PC-9 (cell line): ENCODE measurements at places on chromosomes 16 and 17.
A peak's percentile ranks its signal among the peaks of the same experiment; 100 is the strongest.

GRCh38 chr16:11430601-11431317 is 85.5 kb downstream of the RMI2 start:
- no peak for DNase-seq

GRCh38 chr17:37725601-37726146 is 19.2 kb downstream of the HNF1B start:
- DNase-seq = no peak

- no peak for DNase-seq
Observed at GRCh38 chr17:21376081-21376758, at the start of gene KCNJ12. KCNJ12 (plus strand) TSS chr17:21376357; CDS start chr17:21415343, 38,986 bp downstream.

- no peak for DNase-seq
Observed at GRCh38 chr17:61251939-61252865, 147.4 kb upstream of the TBX2 start.

DNA sequence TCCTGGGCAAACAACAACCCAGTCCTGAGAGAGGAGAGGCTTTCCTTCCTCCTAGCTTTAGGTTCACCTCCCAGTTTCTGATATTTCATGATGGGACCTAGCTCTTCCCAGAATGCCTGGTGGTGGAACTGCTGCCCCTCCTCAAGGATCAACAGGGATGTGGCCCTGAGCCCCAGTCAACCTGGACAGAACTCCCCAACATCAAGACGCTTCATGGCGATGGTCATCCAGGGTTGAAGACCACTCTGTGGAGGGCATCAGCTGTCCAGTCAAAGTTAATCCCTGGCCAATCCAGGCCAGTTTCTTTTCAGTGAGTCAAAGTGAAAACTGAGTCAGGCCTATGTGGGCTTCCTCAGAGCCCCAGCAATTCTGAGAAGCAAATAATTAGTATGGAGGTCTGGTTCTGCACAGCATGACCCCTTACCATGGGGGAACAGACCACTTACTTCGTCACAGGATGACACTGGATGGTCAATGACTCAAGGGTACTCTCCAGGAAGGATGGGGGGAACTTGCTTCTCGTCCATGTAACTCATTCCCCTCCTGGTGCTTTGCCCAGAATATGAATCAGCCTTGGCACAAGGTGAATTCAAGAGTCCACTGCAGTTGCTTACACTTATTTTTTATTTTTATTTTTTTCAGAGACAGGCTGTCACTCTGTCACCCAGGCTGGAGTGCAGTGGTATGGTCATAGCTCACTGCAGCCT is 14.7 kb upstream of the XYLT2 start:
- no peak for DNase-seq

GRCh38 chr17:17151055-17151454 is 55.1 kb downstream of the PLD6 start:
- DNase-seq = peak; percentile 15

GRCh38 chr17:19004421-19005136 is at the start of gene FAM83G:
FAM83G (minus strand) TSS chr17:19004764; CDS start chr17:19004041, 723 bp downstream.
- DNase-seq = peak; percentile 72

DNA sequence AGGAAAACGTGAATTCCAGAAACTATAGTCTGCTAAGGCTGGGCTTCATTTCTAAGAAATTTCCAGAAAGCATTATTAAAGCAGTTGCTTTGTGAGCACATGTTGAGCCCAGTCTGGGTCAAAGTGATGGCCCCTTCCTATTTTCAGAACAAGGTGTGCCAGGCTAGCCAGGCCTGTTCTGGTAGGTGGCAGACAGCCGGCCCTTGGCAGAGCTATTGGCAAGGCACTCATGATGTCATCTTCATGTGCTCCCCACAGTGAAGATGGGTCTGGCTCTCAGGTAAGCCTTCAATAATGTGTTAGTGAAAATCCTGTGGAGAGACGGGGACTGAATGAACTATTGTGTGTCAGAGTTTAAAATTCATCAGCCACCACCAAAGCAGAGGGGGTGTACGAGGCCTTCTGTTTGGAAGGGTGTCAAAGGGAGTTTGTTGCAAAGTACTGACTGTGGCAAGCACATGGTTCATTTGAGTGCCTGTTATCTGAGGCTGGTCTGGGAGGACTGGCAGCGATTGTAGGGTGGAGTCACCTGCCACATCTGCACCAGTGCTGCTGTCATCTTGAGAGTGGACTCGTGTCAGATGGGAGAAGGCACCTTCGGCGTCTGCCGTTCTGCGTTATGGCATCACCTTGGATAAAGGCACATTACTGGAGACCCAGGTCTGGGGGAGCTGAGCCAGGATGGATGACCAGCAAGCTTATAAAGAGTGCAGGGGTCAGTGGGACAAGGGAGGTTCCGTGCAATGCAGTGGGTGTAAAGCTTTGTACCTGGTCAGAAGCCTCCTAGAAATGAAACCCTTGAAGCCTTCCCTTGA is 43.4 kb downstream of the KSR1 start:
- no peak for DNase-seq

DNA sequence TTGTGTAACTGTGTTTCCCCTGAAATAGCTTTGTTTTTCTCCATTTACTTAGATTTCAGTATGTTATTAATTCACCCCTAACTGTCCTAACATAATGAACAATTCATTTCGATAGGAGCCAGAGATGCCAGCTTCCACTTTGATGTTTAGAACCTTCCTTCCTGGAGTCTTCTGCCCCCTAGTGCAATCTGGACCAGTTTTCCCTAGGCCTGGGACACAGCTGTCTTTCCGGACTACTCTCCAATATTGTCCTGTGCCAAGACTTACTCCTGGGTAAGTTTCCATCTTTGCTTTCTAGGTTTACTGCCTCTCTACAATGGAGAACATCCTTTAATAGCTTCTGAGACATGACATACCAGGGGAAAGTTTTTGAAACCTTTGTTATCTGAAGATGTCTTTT is 12.8 kb downstream of the RECQL5 start:
- DNase-seq = no peak

DNA sequence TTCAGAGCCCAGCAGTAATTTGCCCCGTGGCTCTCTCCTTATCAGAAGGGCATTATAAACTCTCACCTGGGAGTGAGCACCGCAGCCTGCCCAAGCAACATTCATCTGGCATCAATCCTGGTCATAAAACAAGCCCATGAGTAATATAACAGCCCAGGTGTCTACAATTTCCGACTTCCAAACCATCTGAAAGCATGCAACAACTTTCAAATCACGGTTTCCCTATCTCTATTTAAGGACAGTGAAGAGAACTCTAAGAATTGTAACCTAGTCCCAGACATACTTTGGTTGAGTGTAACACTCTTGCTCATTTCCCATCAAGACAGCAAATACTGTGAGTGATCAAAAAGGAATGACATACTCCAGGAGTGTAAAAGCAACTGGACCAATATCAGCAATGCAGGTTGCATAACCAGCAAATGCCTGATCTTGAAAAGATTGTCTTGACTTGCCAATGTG is 487.4 kb upstream of the SOX9 start:
- DNase-seq = peak; percentile 65

- peak; percentile 30 for DNase-seq
Observed at GRCh38 chr16:28543072-28543471, 4.3 kb upstream of the NUPR1 start.

DNA sequence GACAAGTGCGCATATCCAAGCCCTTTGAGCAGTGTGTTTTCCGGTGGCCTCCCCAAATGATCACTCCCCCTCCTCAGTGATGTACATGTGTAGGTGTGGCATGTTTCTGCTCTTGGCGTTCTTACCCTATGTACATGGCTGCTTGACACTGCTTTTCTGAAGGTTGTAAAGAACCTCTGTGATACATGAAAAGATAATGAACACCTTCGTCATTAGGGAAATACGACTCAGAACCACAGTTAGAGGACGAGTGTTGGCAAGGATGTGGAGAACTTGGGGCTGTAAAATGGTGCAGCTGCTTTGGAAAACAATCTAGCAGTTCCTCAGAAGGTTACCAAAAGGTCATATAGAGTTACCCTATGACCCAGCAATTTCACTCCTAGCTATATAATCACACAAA is 28.6 kb downstream of the CEP95 start:
- DNase-seq = no peak

- DNase-seq = no peak
Observed at GRCh38 chr16:55479430-55480140, 587 bp downstream of the MMP2 start.

DNA sequence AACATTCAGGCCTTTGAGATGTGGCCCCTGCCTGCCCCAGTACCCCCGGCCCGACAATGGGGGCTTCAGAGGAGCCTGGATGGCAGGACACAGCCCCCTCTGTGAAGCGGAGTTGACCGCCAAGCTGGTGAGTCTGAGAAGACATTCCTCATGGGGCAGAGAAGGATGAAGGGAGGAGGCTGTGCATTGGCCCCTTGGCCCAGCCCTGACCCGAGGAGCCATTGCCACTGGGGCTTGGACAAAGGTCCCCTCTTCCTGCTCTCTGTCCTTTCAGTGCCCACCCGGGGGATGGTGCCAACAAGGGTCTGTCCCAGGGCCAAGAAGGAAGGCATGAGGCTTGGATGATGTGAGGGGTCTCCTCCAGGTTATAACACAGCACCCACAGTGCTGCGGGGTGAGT is 30.9 kb upstream of the PHB1 start:
- no peak for DNase-seq

DNA sequence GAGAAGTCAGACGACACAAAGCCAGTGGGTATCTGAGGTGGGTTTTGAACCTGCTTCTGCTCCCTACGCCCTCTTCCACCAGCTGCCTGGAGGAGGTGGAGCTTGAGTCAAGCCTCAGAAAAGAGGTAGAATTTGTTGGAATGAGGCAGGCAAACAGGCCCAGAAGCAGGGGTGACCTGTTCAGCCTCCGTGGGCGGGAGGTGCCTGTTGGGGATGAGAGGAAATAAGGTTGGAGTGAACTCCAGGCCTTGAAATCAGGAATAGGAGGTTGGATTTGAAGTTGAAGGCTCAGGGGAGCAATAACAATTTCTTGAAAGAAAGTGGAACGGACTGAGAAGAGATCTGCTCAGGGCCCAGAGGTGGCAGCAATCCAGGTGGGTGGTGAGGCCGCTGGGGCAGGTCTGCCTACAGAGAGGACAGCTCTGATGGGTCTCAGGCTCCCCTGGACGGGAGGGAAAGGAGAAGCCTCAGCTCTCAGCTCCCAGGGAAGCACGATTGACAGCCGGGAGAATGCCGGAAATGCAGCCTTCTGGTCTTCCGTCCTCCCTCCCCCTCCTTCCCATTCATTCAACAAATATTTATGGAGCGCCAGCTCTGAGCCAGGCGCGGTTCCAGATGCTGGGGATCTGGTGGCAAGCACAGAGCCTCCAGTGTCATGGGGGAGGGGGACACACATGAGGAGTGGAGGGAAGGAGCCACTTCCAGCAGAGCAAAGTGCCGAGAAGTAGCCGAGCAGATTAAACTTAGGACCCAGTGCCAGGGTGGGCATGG is 61.9 kb upstream of the CIBAR2 start:
- DNase-seq = peak; percentile 74
